Fibroblast of skin of abdomen (primary cell): ENCODE measurements at places on chromosomes 2 and 18.

GRCh38 chr18:33444709-33445108, 4.2 kb upstream of the CCDC178 start:
- no peak for DNase-seq

DNA sequence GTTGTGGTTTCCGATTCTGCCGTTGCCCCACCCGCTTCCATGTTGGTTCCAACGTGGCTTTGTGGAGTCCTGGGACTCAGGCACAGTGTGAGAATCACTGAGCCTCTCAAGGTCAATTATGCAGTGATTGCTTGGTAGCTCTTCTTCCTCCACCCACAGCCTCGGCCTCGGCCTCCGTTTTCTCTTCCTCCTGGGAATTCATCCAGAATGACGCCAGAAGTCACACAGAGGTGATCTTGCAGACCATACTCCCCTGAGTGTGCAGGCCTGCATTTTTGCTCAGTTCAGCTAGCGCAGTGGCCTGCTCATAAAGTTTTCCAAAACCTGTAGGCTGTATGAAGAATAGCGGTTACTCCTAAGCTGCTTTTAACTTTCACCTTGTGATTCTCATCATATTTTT, 273.3 kb downstream of the GBX2 start:
- DNase-seq: no peak

DNA sequence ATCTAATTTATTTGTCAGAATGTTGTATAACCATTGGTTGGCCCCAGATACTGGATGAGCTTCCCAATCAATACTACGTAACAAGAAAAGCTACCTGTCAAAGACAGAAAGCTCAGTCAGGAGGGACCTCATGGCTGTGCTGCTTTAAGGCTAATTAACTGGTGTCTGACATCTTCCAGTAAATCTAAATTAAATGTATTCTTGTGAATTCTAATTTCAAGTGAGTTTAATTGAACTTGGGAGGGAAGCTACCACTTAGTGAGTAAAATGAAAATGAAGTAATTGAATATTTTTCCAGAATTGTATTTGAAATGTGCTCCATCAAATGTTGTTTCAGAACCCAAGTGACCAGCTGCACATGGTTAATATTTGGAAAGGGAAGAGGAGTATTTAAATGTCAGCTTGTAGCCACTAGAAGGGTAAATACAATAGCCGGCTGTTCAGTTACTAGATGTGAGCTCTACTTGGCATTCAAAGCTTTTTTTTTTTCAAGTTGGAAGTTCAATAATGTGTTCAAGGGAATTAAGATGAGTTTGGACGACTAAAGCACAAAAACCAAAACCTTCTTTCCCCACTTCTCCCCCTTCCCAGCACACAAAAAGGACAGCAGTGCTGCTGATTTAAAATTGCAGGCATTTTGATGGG, 62.0 kb downstream of the GPR39 start:
- DNase-seq: no peak

DNA sequence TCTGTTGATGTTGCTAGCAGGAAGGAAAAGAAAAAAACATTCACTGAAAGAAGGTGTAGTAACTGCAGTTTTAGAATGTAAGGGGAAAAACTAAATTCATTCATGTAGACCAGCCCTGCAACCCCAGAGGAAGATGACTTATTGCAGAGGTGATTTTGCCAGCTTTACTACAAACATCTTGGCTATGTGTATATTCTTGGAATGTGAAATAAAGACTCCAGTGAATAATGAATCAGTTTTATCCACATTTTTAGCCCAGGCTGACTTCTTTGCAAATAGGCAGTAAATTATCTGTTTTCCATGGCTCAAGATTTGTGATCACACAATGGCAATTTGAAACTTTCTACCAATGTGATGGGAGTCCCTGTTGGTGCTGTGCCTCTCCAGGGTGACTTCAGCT, 206.1 kb upstream of the SETBP1 start:
- DNase-seq: peak; percentile 28

GRCh38 chr2:43345391-43345813, 119.0 kb upstream of the ZFP36L2 start:
- DNase-seq: no peak

- peak; percentile 43 for DNase-seq
Measured at GRCh38 chr2:157480182-157480961, 36.5 kb upstream of the CYTIP start.

GRCh38 chr2:161420406-161421074, 4.4 kb downstream of the TBR1 start:
- DNase-seq: no peak

DNA sequence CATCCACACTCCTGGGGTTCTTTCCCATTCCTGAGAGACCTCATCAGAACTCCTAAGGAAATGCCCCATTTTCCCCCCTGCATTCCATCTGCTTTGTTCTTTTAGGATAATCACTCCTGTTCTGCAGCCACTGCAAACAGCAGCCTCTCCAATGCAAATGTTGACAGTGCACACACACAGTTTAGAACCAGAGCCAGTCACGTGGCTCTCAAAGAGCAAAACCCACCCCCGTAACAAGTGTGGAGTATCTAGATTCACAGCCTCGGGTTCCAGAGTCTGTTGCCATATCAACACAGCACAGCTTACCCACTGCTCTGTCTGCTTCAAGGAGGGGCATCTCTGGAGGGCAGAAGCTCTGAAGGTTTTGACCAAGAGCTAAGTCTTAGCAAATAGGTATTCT, 180.0 kb downstream of the NAPG start:
- DNase-seq: no peak

- DNase-seq: no peak
Measured at GRCh38 chr2:203442463-203442862, 92.6 kb downstream of the RAPH1 start.

DNA sequence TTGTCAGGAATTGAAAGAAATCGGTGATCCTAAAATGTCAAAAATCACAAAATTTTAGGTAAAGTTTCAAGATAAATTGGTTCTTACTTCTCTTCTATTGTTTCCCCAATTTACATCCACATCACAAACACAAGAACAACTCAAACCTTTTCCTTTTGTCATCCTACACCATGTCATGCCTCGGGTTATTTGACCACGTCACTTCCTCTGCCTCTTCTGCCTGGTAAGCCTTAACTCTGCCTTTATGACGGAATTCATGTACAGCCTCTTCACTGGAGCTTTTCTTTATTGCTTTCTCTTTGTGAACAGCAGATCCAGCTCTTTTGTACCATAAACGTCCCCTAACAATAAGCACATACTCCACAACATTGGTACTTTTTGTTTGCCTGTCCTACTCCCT, 258.0 kb downstream of the DPP10 start:
- DNase-seq: no peak

DNA sequence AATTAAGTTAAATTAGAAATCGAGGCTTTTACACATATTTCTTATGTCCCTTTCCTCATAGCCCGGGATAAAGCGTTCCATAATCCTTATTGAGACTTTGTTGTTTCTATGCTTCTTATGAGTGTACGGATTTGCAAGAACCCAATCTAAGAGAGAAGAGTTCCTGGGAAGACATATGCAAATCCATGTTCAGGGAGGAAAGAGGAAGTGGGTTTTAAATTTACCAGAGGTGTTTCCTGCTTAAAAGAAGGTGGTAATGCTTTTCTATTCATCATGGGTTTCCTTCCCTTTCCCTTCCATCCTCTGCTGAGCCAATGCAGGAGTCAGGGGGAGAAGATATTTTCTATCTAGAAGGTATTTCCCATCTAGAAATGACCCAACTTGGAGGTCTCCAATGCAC, 345.8 kb downstream of the ZNF516 start:
- DNase-seq: no peak

DNA sequence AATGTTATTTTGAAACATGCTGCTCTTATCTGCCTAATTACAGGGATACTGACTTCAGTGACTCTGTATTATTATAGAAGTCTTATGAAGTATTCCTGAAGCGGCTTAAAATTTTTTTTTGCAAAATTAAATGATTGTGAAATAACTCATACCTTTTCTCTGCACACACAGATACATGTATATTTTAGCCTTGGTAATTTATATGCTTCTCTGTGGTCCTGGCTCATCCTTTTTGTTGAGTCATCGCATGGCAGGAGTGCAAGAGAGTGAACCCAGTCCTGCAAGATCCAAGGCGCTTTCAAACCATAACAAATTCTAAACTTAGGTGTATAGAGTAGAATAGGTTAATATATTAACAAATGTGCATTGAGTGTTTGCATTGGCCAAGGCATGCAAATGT, 8.6 kb downstream of the CCNT2 start:
- DNase-seq: peak; percentile 41

DNA sequence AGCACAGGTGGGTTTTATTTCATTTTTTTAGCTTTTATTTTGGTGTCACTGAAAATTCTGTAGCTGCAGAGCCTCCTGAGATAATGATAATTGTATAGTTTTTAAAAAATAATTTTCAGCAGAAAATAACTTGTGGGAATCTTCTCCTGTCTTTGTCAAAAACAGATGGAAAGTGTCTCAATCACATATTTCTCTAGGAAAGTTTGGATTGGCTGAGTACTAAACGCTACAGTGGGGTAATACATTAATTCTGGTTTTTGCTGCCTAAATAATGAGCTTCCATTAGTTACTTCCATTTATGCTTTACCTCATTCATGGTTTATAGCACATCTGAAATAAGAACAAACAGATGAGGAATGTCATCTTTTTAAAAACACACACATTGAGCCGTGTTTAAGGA, 2.2 kb downstream of the TWIST2 start:
- no peak for DNase-seq

DNA sequence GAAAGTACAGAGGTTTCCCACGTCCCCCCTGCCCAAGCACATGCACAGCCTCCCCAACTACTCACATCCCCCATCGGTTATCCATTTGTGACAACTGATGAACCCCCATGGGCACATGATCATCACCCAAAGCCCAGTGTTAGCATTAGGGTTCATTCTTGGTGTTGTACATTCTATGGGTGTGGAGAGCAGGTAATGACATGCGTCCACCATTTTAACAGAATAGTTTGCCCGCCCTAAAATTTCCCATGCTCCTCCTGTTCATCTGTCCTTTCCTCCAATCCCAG, 74.3 kb downstream of the LONRF2 start:
- no peak for DNase-seq

- no peak for DNase-seq
Measured at GRCh38 chr18:51164761-51165281, 32.7 kb downstream of the MEX3C start.

DNA sequence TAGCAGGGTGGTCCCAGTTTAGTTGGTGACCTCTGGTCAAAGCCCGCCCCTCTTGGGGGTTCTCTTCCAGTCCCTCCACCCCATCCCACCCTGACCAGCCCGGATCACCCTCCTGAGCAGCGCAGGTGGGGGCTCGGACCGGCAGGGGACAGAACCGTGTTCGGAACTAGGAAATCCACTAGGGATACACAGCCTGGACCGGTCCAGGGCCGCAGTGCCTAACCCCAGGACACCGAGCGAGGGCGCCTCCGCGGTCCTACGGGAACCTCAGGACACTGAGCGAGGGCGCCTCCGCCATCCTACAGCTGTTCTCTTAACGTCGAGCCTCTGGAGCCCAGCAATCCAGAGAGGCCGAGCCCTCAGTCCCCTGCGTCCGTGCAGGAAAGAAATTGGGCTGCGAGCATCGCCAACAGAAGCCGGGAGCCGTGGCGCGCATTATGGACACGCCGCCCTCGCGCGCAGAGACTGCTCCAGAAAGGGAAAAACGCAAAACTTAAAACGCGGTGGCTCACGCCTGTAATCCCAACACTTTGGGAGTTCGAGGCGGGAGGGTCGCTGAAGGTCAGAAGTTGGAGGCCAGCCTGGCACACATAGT, 8.5 kb downstream of the RAX start:
- DNase-seq: no peak

GRCh38 chr2:74740741-74741431, 86.8 kb downstream of the SEMA4F start:
- DNase-seq: peak; percentile 94

DNA sequence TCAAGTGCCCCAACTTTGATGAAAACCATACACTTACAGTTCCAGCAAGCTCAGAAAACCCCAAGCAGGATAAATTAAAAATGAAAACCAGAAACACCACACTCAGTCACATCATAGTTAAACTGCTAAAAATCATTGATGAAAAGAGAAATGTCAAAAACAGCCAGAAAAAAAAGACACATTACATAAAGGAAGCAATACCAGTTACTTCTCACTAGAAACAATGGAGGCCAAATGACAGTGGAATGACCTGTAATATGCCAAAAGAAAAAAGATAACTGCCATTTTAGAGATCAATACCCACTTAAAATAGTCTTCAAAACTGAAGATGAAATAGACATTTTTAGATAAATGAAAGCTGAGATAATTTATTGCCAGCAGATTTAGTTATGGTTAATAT, 66.0 kb downstream of the MAP3K20 start:
- DNase-seq: no peak

GRCh38 chr2:107542314-107542740, 284.4 kb upstream of the RGPD4 start:
- peak; percentile 28 for DNase-seq

GRCh38 chr2:38991899-38992298, 102.2 kb downstream of the ARHGEF33 start:
- no peak for DNase-seq

GRCh38 chr2:9315280-9315847, 108.0 kb downstream of the ITGB1BP1 start:
- no peak for DNase-seq

DNA sequence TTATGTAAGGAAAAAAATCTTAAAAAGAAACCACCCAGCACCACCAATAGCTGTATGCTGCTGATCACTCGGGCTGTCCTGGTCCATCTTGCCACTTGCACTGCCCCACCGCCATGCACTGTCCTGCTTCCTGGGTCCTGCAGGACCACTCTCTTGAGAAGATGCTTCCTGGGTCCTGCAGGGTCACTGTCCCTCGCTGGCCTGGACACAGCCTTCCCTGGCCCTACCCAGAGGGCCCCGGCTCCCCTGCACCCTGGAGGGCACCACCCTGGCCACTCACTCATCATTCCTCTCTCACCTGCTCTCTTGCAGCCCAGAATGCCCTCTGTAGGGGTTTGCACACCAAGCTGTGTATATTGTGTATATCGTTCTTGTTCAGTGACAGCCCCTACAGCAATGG, 2.4 kb upstream of the OTOS start:
- no peak for DNase-seq

- DNase-seq: peak; percentile 96
Measured at GRCh38 chr2:235050980-235051351, 99.1 kb downstream of the SH3BP4 start.

GRCh38 chr2:69131983-69132675, 119.2 kb downstream of the ANTXR1 start:
- no peak for DNase-seq

- no peak for DNase-seq
Measured at GRCh38 chr2:240579071-240579762, 7.3 kb upstream of the CAPN10 start.
